Right lobe of liver (tissue), 6 donors: ENCODE measurements at places on chromosomes 3 and 15. TPM values are rescaled to one million over a fixed set of nuclear protein-coding genes. Genes with fewer than 3 reads are reported as not detected.

The SST gene
- total RNA-seq, result not detected

DNA sequence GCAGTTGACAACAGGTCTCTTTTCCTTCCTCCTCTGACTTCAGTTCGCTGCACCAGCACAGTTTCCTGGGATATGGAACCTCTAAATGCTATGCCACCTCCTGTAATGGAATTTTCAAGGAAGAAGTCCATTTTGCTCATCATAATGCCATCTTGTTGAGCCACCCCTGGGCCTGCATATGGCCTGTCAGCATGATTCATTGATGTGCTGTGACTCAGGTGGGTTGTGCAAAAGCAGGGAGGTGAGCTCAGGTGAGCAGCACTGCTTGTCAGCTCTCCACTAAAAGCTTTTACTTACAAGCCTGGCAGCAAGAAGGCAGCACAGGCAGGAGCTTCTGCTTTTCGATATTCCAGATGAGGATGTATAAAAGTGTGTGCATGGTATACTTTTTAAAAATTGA, 247.1 kb upstream of the LMCD1 start:
- no peak for DNase-seq
- no peaks in the 10 kb centered on the region for H3K4me1 ChIP-seq
- no peak overlapping the region for H3K4me3 ChIP-seq
- no peak overlapping the region for H3K27ac ChIP-seq

The CYP1A2 gene
- 0.81 TPM for total RNA-seq

The SERINC4 gene
- not detected for total RNA-seq

DNA sequence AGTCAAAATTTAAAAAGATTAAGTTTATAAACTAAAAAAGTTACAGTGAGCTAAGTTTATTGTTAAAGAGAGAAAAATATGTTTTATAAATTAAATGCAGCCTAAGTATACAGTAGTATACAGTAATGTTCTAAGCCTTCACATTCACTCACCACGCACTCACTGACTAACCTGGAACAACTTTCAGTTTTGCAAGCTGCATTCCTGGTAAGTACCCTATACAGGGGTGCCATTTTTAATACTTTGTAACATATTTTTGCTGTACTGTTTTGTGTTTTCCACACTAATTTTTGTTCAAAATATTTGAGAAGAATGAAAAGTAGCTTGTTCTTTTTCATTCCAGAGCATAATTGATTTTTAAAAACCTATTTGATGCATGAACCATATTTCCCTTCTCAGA, 524.9 kb downstream of the RBMS3 start:
- no peak overlapping the region for H3K27ac ChIP-seq
- no peak overlapping the region for H3K4me3 ChIP-seq
- H3K36me3 ChIP-seq, result no peaks in the 10 kb centered on the region
- no peak for DNase-seq

- no peaks in the 10 kb centered on the region for H3K36me3 ChIP-seq
- no peak overlapping the region for H3K27ac ChIP-seq
- H3K27me3 ChIP-seq, result no peaks in the 10 kb centered on the region
- DNase-seq, result no peak
- H3K4me3 ChIP-seq, result no peak overlapping the region
- no peaks in the 10 kb centered on the region for H3K4me1 ChIP-seq
These were observed 85.9 kb downstream of the FEZF2 start for GRCh38 chr3:62287392-62287927.

DNA sequence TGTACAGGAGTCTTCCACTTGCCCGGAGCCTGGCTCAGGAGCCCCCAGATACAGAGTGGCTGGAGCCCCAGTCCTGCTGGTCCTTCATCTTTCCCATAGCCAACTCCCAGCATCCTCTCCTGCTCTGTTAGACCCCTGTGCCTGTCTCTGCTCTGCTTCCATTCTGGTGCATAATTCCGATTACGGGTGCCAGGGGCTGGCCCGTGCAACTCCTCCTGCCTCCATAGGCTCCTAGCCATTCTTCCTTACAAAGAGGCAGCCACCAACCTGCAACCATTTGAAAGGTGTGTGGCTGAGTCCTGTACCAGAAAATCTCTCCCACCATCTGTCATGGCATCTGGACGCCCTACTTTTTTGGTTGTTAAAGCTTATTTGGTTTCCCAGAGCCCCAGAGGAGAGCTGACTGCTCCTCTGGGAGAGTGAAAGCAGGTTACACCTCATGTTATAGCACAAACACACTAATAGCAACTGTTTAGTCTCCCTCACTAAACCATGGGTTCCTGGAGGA, 5.2 kb upstream of the RAD18 start:
- DNase-seq, result no peak
- no peak overlapping the region for H3K4me3 ChIP-seq
- no peaks in the 10 kb centered on the region for H3K27me3 ChIP-seq
- H3K36me3 ChIP-seq, result no peaks in the 10 kb centered on the region
- no peak overlapping the region for H3K27ac ChIP-seq
- peaks cover 23% of the 10 kb centered on the region for H3K4me1 ChIP-seq

GRCh38 chr3:132730891-132731580, 8.8 kb upstream of the NPHP3 start:
- no peak for DNase-seq
- no peak overlapping the region for H3K4me3 ChIP-seq
- no peak overlapping the region for H3K27ac ChIP-seq
- no peaks in the 10 kb centered on the region for H3K27me3 ChIP-seq
- no peaks in the 10 kb centered on the region for H3K36me3 ChIP-seq
- no peaks in the 10 kb centered on the region for H3K4me1 ChIP-seq

DNA sequence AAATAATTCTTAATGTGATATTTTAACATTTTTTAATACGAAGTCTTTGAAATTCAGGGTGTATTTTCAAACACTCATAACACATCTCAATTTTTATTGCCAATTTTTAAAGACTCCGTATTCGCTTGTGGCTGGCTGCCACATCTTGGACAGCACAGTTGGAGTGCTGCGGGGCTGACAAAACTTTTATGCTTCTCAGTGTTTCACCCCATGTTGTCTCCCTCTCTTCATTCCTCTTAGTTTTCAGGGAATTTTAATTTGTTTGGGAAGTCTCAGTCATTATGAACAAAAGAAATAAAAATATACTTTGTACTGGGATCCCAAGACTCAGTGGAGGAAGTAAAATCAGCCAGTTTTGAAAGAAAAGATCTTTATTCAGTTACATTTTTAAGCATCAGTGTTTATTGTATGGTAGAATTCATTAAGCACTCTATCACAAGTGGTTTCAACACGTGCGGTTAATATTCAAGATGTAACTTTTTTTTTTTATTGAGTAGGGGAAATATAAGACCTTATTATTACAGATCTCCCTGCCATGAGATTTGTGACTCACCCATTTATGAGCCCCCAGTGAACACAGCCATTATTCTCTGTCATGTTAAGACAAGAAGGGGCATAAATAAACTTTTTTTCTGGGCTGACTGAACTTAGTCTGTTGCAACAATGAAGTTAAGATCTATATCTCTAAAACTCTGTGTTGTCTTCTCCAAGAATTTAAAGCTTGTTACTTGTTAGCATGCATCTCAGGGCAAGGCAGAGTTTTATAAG, 26.8 kb downstream of the KAT2B start:
- no peaks in the 10 kb centered on the region for H3K4me1 ChIP-seq
- DNase-seq, result no peak
- H3K27me3 ChIP-seq, result no peaks in the 10 kb centered on the region

The TRH gene
- not detected for total RNA-seq

The EXD1 gene
- total RNA-seq, result not detected

- DNase-seq, result no peak
- H3K27me3 ChIP-seq, result no peaks in the 10 kb centered on the region
- H3K36me3 ChIP-seq, result peaks cover 49% of the 10 kb centered on the region
These were observed 150.5 kb upstream of the LRRFIP2 start for GRCh38 chr3:37324850-37325321.

GRCh38 chr3:124893526-124893925, 6.4 kb upstream of the ITGB5 start:
- no peak overlapping the region for H3K27ac ChIP-seq
- no peak for DNase-seq
- no peak overlapping the region for H3K4me3 ChIP-seq

The TPRG1 gene
- total RNA-seq, result 33.6 TPM

DNA sequence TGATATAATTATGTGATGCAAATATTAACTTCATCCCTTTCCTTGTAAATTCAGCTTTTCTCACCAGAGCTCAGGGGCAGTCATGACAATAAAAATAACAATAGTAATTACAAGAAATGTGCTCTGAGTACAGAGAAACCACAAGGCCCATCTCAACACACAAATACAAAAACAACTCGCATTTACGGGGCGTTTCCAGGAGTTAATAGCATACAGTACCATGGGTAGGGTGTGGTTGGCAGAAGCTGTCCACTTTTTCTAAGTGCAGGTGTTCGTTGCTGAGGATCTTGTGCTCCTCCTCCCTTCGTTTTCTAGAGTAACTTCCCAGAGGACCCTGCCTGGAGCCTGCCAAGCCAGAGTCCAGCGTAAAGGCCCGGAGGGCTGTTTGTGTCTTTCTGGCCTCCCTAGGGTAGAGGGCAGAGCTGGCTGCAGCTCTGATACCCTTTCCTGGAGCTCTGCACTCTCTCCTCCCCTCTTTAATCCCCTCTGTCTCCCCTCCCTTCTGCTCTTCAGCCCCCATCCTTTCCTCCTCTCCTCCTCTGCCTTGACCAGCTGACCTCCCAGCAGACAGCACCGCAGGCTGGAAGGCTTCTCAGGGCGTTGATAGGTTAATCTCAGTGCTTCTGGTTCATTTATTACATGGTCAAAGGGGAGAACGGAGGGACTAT, 11.4 kb downstream of the SEMA3G start:
- H3K4me3 ChIP-seq, result no peak overlapping the region
- DNase-seq, result no peak
- no peaks in the 10 kb centered on the region for H3K4me1 ChIP-seq
- H3K27me3 ChIP-seq, result no peaks in the 10 kb centered on the region

DNA sequence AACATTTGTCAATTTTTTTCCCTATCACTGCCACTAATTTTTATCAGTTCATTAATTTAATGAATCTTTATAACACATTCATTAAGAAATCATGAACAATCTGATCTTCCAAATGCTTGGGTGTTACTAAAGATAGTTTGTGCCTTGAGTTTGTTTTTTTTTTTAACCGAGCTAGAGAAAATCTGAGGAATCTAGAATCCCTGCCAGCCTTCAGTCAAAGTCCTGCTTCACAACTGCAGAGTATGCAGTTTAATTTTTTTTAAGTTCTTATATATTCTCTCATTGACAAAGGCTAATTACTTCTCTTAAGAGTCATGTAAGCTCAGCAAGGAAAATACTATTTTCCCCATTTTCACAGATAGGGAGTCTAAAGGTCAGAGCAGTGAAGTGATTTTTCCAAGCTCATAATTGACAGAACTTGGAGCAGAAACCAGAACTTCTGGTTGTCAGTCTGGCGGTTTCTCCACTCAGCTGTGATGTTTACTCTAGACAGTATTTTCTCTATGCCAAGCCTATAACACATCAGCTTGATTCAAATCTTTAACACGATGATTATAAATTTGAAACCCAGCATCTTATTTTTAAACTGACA, 55.7 kb downstream of the TNIK start:
- no peak overlapping the region for H3K4me3 ChIP-seq
- DNase-seq, result no peak
- peaks cover 11% of the 10 kb centered on the region for H3K4me1 ChIP-seq
- no peak overlapping the region for H3K27ac ChIP-seq

The CADPS gene
- total RNA-seq, result not detected

- H3K4me3 ChIP-seq, result no peak overlapping the region
- H3K27ac ChIP-seq, result no peak overlapping the region
- no peak for DNase-seq
- no peaks in the 10 kb centered on the region for H3K36me3 ChIP-seq
These were observed 66.0 kb downstream of the MESD start for GRCh38 chr15:80923668-80924067.

GRCh38 chr15:94057305-94057704, 174.1 kb upstream of the MCTP2 start:
- H3K36me3 ChIP-seq, result no peaks in the 10 kb centered on the region
- no peak overlapping the region for H3K27ac ChIP-seq
- no peaks in the 10 kb centered on the region for H3K27me3 ChIP-seq
- no peaks in the 10 kb centered on the region for H3K4me1 ChIP-seq
- DNase-seq, result no peak

DNA sequence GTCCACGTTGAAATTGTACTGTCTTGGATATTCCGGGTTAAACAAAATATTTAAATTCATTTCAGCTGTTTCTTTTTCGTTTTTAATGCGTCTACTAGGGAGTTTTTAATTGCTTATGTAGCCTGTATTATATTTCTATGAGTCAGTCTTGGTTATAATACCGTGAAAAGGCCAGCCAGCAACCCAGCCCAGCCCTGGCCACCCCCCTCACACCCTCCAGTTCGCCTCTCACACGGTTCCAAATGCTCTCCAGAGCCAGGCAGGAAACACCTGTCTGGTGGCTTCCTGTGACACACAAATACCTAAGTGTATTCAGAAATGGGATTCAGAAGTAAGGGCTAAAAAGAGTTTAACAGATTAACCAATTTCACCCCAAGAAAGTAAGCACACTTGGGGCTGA, 4.4 kb downstream of the SH3BP5 start:
- no peaks in the 10 kb centered on the region for H3K36me3 ChIP-seq
- H3K4me1 ChIP-seq, result no peaks in the 10 kb centered on the region
- DNase-seq, result no peak
- H3K27ac ChIP-seq, result no peak overlapping the region
- H3K4me3 ChIP-seq, result no peak overlapping the region

The TIMP4 gene
- total RNA-seq, result 2.2 TPM

The ACAN gene
- not detected for total RNA-seq

GRCh38 chr3:74537164-74537563, 77.3 kb downstream of the CNTN3 start:
- H3K4me3 ChIP-seq, result no peak overlapping the region
- H3K27ac ChIP-seq, result no peak overlapping the region
- no peaks in the 10 kb centered on the region for H3K27me3 ChIP-seq
- no peak for DNase-seq
- no peaks in the 10 kb centered on the region for H3K36me3 ChIP-seq
- no peaks in the 10 kb centered on the region for H3K4me1 ChIP-seq

DNA sequence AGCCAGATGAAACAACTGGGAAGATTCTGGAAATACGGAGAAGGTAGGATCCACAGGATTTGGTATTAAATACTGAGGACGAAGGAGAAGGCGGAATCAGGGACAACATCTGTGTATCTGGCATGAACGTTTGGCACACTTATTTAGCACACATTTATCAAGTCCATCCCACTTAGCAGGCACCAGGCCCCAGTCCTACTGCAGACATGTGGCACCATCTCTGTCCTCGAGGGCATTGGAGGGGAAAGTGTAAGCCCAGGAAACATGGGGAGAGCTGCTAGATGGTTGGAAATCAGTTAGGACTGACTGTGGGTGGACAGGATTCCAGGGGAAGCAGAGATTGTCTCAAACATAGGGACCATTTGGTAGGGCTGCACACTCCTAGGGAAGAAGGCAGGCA, 29.0 kb upstream of the LCTL start:
- no peak overlapping the region for H3K4me3 ChIP-seq
- DNase-seq, result no peak
- H3K36me3 ChIP-seq, result no peaks in the 10 kb centered on the region
- H3K27ac ChIP-seq, result no peak overlapping the region
- no peaks in the 10 kb centered on the region for H3K27me3 ChIP-seq

GRCh38 chr3:153553605-153553945, 391.5 kb downstream of the RAP2B start:
- DNase-seq, result no peak
- no peak overlapping the region for H3K4me3 ChIP-seq
- no peaks in the 10 kb centered on the region for H3K4me1 ChIP-seq
- no peaks in the 10 kb centered on the region for H3K27me3 ChIP-seq
- H3K27ac ChIP-seq, result no peak overlapping the region

The FRG2C gene
- not detected for total RNA-seq

The MAGEF1 gene
- total RNA-seq, result 17.1 TPM

- no peak overlapping the region for H3K4me3 ChIP-seq
- no peaks in the 10 kb centered on the region for H3K27me3 ChIP-seq
These were observed 8.7 kb downstream of the ISG20 start for GRCh38 chr15:88647351-88648105.

The PPM1L gene
- 6.9 TPM for total RNA-seq

- peaks cover 4% of the 10 kb centered on the region for H3K36me3 ChIP-seq
- no peak overlapping the region for H3K27ac ChIP-seq
- peaks cover 17% of the 10 kb centered on the region for H3K4me1 ChIP-seq
- no peak overlapping the region for H3K4me3 ChIP-seq
- DNase-seq, result no peak
These were observed 121.3 kb downstream of the RPLP1 start for GRCh38 chr15:69573815-69574475.
